Activated CD4-positive, alpha-beta T cell treated with anti-CD3 and anti-CD28 coated beads for 1 hour (primary cell): ENCODE measurements at places on chromosomes 13 and 19.

GRCh38 chr13:27374126-27374613, 50.2 kb upstream of the GTF3A start:
- DNase-seq = no peak

- no peak for DNase-seq
Measured at GRCh38 chr19:42388851-42389489, 1.1 kb downstream of the CNFN start.

- DNase-seq = no peak
Measured at GRCh38 chr13:43720780-43721397, 65.9 kb downstream of the ENOX1 start.

GRCh38 chr13:98523455-98524102, 53.3 kb downstream of the STK24 start:
- DNase-seq = no peak

- DNase-seq = no peak
Measured at GRCh38 chr19:43667876-43668405, 2.0 kb downstream of the PLAUR start.

DNA sequence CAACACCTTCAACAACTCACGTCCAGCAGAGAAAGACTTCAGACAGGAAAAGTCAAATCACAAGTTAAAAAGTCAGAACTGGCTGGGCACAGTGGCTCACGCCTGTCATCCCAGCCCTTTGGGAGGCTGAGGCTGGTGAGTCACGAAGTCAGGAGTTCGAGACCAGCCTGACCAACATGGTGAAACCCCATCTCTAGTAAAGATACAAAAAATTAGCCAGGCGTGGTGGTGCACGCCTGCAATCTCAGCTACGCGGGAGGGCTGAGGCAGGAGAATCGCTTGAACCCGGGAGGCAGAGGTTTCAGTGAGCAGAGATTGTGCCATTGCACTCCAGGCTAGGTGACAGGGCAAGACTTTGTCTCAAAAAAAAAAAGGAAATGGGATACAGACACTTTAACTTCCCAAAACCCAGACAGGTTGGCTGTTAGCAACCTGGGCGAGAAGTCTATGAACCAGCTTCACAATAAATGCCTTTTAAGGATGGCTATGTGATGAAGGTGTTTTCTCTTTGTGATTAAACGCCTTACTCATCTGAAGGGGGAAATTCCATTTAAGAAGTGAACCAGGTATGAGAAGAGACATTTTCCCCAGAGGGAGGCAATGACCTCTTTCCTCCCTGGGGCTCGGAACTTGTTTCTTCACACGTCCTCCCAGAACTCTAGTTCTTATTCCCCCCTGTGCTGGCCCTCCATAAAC, 80.4 kb downstream of the INSR start:
- DNase-seq = no peak

DNA sequence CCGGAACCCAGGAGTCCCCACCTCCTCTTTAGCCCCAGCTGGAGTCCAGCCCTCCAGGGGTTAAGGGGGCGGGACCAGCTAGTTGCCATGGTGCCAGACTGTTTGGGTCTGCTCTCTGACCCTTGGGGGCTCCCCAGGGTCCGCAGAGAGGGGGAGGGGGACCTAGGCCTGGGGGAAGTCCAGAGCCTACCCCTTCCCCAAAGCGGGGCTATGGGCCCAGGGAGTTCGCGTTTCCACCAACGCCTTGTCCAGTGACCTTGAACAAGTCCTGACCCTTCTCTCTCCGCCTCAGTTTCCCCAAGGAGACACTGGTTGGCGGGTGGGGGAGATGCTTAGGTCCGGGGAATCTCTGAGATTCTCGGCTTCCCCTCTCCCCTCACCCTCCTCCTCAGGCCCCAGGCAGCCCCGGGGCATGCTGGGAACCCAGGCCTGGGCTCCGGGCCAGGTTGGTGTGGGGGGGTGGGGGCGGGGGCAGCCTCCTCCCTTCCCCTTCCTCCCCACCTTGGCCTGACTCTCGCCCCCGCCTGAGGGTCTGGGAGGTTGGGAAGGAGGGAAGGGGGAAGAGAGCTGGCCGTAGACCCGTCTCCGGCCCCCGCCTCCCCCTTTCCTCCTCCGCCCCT, 2.6 kb upstream of the SPACA6 start:
- DNase-seq = peak; percentile 44

GRCh38 chr13:85303630-85304029, 495.6 kb downstream of the SLITRK6 start:
- DNase-seq = no peak

DNA sequence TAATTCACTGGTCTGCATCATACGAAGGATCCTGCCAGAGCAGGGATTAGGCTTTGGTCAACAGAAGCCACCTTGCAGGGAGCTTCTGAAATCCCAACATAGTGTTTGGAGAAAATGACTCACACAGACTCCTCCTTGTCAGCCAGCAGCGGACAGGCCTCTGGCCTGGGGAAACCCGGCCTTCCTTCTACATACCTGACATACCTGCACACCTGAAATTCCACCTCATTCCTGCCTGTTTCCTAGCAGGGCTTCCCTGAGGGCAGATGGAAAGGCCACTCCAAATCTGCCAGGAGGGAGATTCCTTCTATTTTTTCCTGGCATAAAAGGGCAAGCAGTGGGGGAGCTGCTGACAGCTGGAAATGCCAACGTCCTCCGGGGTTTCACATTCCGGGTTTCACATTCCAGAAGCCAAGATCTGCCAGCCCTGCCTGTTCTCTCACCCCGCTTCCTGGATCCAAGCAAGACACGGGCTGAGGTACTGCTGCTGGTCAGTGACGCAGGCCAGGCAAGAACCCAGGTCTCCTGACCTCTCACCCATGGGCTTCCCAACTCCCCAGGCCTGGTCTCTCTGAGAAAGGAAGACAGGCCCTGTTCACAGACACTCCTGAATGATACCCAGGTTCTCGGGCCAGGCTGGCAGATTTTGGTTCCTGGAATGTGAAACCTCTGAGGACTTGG, 18.2 kb upstream of the IGFL1 start:
- DNase-seq = no peak

DNA sequence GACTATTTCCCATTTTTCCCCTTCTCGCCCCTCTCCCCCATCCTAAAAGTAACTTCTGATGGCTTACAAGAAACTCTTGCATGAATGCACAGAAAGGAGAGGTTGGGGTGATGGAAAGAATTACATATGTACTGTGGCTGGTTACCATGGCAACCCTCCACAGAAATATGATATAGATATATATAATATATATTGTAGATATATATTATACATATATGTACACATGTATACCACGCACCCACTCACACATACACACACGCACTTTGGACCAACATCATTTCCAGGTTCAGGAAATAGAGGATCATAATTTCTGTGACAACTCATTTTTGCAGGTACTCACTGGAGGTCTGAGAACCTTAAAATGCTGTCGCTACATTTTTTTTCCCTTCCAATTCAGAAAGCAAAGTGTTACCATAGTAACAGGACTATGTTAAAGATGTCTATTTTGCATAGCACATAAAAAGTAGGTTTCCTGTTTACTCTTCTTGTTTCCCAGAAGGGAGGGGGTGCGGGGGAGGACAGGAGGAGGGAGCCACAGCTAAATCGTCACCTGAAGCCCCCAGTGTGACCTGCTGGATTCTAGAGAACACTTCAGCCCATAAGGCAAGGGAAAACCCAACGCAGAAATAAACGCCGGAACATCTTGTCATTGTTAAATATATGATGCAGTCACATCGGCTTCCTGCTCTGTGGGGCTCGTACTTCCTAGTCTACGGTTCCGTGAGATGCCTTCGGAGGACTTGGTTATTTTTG, 44.7 kb downstream of the EFNB2 start:
- no peak for DNase-seq

DNA sequence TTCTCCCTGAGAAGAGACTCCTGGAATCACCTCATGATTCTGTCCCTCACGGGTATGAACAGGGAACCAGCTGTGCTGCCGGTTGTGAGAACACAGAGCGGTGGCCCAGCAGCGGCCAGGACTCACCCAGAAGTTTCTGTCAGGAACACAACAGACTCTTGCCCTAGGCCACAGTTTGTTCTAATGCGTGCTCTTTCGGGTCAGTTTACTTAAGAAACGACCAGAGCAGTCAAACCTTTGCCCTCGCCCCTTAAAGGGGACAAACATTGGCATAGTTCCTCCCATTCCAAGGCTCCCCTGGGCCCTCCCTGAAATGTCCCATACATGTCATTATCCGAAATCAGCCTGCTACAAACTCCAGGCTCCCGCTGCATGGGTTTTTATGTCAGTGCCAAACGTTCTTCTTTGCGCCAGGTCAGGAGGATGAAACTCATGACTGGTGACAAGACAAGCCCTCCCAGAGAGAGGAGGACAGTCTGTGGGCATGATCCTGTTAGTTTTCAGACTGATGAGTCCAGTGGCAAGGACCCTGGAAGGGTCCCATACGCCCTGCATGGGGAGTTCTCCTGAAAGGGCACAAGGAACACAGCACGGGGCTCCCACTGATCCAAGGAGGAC, 18.3 kb downstream of the ZIC5 start:
- no peak for DNase-seq

DNA sequence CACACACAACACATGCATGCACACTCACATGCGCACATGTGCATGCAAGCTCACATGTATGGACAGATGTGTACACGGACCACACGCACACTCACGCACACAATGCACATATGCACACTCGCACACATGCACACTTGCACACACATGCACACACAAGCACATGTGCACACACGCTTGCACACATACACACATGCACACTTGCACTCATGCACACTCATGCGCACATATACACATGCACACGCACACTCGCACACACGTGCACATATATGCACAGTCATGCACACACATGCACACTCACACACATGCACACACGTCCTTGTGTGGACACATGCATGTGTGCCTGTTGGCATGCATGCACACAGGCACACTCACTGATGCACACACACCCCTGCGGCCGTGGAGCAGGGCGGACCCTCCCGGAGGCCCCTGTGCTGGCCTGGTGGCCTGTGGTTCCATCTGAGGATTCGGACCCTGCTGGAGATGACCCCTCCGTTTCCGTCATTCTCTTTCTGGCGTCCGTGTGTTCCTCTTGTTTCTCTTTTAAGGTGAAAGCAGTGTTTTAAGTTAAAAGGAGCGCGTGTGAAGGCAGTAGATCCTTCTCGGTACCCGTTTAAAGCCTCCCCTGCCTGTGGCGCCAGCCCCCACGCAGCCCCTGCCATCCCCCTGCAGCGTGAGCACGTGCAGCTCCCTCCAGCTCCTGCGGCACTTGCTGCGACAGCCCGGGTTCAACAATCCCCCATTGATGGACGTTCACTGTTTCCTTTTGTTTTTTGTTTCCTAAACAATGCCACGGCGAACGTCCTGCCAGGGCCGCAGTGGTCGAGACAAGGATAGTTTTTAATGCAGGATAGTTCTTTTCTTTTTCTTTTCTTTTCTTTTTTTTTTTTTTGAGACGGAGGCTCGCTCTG, 5.6 kb downstream of the NDUFS7 start:
- DNase-seq = no peak

- DNase-seq = no peak
Measured at GRCh38 chr19:55778331-55778730, 9.4 kb downstream of the RFPL4AL1 start.

DNA sequence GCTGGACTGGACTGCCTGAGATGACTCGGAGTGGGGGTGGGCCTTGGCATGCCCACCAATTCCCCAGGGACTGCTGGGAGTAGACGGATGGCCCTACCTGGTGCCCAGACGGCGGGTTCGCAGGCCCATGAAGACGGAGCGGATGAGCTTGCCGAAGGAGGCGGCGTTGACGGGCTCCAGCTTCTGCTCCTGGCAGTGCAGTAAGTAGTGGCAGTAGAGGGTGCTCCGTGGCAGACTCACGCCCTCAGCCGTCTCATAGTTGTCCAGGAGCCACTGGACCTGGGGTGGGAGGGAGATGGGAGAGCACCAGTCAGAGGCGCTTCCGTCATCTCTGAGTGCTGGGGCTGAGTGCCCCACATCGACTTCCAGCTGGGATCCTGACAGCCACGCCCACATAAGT, 17.6 kb downstream of the DCAF15 start:
- no peak for DNase-seq

DNA sequence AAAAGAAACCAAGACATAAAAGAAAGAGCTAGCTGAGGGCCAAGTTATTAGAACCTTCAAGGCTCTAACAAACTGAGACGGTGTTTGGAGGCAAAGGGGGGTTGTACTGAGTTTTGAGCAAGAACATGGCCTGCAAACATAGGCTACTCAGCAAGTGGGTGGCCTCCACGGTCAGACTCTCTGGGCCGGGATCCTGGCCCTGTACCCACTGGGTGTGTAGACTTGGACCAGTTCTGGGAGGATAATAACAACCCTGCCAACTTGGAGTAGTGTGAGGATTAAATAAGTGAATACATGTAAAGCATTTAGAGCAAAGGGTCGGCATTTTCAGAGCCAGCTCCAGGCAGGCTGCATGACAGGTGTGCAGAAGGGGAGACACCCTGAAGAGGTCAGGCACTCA, 56.1 kb upstream of the TNFRSF19 start:
- DNase-seq = no peak

DNA sequence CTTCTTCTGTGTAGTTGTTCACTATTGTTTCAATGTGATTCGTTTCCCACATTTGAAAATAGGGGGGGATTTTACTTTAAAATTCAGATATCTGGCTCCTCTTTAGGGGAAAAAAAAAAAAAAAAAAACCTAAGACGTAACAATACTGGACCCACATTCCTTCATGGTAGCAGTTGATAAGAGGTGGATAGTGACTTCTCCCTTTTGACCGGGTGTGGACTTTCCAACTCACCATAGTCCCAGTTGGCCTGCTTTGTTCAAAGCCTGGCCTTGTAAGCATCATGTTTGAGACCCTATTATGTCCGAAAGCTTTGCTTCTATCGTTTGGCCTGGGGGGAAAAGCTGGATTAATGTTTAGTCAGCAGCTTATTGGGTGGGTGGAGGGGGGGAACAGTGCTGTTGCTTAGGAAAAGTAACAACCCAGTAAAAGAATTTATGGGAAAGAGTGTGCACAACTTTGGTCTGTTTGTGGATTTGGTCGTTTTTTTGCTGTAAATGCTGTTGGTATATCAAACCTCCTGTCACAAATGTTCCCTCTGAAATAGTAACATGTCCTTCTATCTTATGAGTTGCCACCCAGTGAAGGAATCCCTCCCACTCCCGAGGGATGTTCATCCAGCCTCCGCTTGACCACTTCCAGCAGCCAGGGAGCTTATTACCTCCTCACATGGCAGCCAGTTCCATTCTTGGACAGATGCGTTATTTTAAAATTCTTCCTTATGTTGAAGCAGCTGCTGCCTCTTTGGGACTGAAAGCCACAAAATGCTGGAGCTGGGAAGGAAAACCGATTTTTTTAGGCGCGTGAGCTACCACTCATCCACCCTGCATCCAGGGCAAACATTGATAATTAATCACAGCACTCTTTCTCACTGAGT, 10.4 kb downstream of the SAMD4B start:
- DNase-seq = no peak

- peak; percentile 16 for DNase-seq
Measured at GRCh38 chr13:44191504-44192171, 182.0 kb upstream of the SERP2 start.

GRCh38 chr13:51977625-51978024, 33.6 kb downstream of the ATP7B start:
- no peak for DNase-seq

DNA sequence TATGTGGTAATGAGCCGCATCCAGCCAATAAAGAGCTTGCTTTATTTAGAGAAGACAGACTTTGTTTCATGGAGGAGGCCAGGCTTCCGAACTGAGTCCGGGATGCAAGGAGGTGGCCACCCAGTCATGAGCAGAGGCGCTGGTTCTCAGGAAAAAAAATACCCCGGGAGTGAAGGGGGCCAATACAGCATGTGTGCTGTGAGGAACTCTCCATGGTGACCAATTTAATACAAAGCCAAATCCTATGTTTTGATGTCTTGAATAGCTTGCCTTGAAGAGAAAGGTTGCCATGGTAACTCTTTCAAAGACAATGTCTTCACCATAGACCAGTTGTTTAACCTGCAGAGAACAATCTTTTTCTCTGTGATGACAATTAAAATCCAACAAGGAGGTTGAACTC, 43.4 kb upstream of the PDCD5 start:
- no peak for DNase-seq
